ENCODE measurements at places on chromosomes 4 and X.

DNA sequence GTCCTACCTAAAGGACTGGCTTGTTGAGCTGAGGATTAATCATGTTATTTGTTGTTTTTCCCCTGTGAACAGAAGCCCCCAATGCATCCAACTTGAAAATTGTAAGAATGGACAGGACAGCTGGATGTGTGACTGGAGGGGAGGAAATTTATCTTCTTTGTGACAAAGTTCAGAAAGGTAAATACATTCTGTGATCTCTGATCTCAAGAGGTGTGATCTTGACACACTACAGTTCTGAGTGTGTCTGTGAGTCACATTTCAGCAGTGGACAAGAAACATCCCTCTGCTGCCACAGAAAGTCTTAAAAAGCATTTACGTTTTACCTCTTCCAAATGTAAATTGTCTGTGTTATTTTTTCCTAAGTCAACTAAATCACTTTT, 79.3 kb downstream of the NFKB1 start:
- no peak for DNase-seq

- DNase-seq: no peak
Observed at GRCh38 chr4:45846016-45846415, 277.8 kb downstream of the GABRG1 start.

DNA sequence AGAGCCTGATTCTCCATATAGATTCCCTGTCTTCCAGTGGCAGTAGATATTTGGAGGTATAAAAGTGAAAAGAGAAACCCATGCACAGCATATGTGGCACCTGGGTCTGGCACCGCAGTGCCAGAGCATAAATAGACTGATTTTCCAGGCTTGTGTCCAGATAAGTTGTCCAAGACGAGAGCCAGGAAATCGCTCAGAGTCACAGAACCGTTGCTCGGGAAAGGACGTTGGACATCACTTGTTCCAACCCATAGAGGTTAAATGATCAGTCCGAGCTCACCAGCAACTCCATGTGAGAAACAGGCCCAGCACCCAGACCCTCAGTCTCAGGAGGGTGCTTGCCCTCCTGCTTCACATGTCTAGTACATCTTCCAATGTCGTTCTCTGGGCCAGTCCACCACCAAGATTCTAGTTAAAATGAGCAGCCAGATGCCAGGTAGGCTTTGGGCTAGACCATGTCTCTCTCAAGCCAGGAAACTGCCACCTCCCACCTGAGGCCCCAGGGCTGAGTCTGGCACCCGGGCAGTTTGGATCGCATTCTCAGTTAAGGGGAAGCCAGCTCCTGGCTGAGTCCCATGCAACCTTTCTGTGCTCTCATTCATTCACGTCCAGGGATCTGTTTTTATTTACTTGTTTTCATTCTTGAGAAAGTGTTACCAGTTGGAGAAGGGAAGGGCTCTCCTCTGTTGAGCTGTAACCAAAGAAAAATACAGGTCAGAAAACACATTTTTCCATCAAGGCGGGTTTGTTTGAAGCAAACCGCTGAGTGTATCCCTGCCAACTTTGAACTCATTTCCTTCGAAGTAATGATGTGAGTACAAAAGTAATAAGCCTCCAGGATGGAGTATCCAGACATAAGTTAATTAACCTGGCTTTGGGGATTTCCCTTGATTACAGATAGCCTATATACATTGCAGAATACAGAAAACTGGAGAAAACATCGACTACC, 91.7 kb downstream of the PHOX2B start:
- DNase-seq: no peak

DNA sequence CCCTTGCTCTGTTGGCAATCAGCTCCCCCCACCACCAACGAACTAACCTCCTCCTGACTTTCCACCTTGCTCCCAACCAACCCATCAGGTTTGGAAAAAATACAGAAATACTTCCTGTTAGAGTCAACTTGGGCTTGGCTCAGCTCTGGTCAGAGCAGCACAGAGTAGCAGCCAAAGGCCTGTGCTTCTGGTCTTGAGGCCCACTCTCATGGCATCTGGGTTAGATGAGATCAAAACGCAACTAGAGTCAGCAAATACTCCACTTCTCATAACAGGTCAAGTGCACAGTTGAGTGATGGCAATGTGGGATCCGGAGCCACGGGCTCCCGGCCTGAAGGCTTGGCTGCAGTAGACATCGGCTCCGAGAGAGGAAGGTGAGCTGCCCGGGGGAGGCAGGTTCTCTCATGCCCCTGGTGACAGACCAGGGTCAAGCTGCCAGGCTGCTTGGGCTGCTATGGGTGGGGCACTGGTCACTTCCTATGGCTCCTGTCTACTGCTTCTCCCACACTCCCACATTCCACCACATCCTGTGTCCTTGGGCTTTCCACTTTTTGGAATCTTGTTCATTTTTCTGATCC, 34.8 kb downstream of the ZNF185 start:
- DNase-seq: no peak

GRCh38 chr4:56259655-56260054, 127.6 kb downstream of the AASDH start:
- no peak for DNase-seq

All from NCI-H1436 (cell line).